ENCODE measurements at places on chromosomes 3 and 15.

DNA sequence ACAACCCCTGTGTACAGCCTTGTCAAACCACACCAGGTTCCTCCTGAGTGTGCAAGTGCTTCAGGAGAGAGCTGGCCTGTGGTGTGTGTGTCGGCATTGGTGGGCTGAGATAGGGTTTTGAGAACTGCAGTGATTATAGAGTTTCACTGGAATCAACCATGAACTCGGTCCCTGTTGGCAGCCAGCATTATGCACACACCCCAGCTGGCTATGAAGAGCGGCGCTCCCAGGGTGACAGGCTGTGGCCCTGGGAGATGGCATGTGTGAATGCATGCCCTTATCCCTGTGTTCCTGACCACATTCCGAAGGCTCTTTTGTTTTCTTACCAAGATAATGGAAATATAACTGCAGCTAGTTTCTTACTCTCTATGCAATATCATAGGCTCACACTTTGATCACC is 101.8 kb downstream of the SNRK start:
- DNase-seq: no peak

GRCh38 chr3:59450437-59450836 is 400.6 kb upstream of the CFAP20DC start:
- DNase-seq: no peak

GRCh38 chr3:24589931-24590880 is 95.6 kb upstream of the THRB start:
- DNase-seq: no peak

- DNase-seq: no peak
These were observed 166.2 kb downstream of the CHDH start for GRCh38 chr3:53680028-53680427.

DNA sequence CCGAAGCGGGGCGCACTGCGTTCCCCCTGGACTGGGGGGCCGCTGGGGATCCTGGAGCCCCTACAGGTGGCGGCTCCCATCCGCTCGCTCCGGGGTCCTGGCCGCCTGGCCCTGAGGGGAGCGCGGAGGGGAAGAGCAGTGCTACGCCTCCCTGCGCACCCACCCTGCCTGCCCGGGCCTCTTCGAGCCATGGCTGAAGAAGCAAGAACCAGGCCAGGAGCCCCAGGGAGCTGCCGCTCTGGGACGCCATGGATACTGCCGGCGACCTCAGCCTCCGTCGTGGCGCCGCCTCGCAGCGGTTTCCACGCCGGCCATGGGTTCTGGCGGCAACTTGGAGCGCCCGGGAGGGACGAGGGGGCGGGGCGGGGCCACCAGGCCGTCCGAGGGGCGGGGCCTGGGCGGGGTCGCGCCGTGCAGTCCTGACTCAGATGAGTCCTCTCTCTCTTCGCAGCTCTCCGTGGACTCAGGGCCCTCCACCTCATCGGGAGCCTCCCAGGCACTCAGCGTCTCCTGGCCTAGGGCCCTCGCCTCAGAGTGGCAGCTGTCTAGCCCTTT is 50.9 kb downstream of the MYL3 start:
- peak; percentile 3 for DNase-seq

DNA sequence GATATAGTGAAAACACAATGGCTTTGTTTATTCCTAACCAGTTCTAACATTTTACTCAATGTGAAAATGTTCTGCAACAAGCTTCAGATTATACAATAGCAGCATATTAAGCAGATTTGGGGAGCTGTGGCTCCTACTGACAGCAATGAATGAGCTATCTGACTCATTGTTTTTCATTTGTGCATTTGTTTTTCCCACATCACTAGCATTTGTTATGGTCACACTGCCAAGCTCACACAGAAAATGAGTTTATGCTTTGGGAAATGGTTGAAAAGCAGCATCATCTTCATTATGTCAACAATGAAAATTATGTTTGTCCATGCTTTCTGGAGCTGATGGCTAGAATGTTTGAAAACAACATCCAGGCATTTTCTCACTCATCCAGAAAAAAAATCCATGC is 53.5 kb downstream of the ZPLD1 start:
- DNase-seq: no peak

Data from hypothalamus (tissue), 51 donors.